A549 treated with CpdA at 1 μM for 4 hours (cell line): ENCODE measurements at places on chromosomes 1 and 21. TPM values are rescaled to one million over a fixed set of nuclear protein-coding genes. Genes with fewer than 3 reads are reported as not detected.

The MYOG gene
- total RNA-seq = not detected in 5 replicates

The LDLRAD2 gene
- total RNA-seq = 0.10 to 0.33 TPM (median 0.14 TPM) in 5 replicates

The KLHDC9 gene
- total RNA-seq = 0.76 to 2.3 TPM (median 1.9 TPM) in 5 replicates

The LIPI gene
- not detected in 5 replicates for total RNA-seq

The UAP1 gene
- total RNA-seq = 27.0 to 34.5 TPM (median 29.1 TPM) in 5 replicates

The TRPM2 gene
- 6.7 to 10.2 TPM (median 8.8 TPM) in 5 replicates for total RNA-seq

The LCE3E gene
- total RNA-seq = not detected in 5 replicates

The PCAT6 gene
- total RNA-seq = 2.5 to 3.9 TPM (median 3.6 TPM) in 5 replicates

The NTPCR gene
- total RNA-seq = 84.6 to 100 TPM (median 87.5 TPM) in 5 replicates

The DNAJC16 gene
- 4.6 to 5.5 TPM (median 4.7 TPM) in 5 replicates for total RNA-seq

The ANGPTL7 gene
- not detected in 5 replicates for total RNA-seq

The LRRC71 gene
- total RNA-seq = 0.15 to 0.24 TPM (median 0.17 TPM) in 4 of 5 replicates, not detected in the other

The MAP3K7CL gene
- 0.92 to 2.0 TPM (median 1.8 TPM) in 5 replicates for total RNA-seq

The ETV3L gene
- not detected in 5 replicates for total RNA-seq

The PKP1 gene
- total RNA-seq = 0.02 to 0.04 TPM (median 0.03 TPM) in 4 of 5 replicates, not detected in the other

The ZNF593OS gene
- total RNA-seq = 0.22 to 0.34 TPM (median 0.27 TPM) in 4 of 5 replicates, not detected in the other

The CFHR5 gene
- total RNA-seq = not detected in 5 replicates

The SHE gene
- total RNA-seq = 0.02 to 0.07 TPM (median 0.03 TPM) in 5 replicates

The MFAP2 gene
- total RNA-seq = 0.15 to 0.72 TPM (median 0.38 TPM) in 5 replicates

The ACKR1 gene
- not detected in 5 replicates for total RNA-seq

The RAB25 gene
- 0.31 to 0.36 TPM in 2 of 5 replicates, not detected in the others for total RNA-seq

The VPS45 gene
- 16.7 to 18.0 TPM (median 17.7 TPM) in 5 replicates for total RNA-seq

The MYBPH gene
- total RNA-seq = not detected in 5 replicates

The SLAMF7 gene
- 1.8 to 4.2 TPM (median 2.6 TPM) in 5 replicates for total RNA-seq
